ENCODE measurements at places on chromosomes 2 and 18.

DNA sequence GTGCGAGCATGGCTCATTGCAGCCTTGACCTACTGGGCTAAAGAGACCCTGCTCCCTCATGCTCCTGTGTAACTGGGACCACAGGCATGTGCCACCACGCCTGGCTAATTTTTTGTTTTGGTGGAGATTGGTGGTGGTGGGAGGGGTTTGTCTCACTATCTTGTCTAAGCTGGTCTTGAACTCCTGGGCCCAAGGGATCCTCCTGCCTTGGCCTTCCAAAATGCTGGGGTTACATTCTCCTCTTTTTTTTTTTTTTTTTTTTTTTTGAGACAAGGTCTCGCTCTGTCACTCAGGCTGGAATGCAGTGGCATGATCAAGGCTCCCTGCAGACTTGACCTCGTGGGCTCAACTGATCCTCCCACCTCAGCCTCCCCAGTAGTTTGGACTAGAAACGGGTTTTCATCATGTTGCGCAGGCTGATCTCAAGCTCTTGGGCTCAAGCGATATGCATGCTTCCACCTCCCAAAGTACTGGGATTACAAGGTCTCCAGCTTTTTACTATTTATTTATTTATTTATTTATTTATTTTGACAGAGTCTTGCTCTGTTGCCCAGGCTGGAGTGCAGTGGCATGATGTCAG, 238.3 kb downstream of the MYCN start:
- no peak for DNase-seq

- peak; percentile 68 for DNase-seq
These were observed 104.6 kb downstream of the TCF4 start for GRCh38 chr18:55483266-55483871.

DNA sequence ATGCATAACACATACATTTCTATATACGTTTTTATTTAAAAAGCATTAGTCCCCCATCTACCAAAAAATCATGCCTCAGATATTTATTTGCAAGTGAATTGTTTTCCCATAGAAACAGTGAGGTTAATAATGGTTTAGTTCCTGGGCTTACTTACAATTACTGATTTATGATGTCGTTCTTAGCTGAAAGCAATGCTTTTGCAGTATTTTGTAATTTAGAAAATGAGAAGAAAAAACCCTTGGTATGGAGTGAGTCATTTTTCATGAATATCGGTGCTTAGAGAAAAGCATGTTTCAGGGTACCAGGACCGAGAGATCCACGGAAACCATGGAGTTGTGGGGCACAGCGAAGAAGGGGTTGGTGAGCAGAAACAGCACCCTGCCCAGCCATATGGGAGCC, 12.0 kb upstream of the CDK15 start:
- DNase-seq = peak; percentile 77

DNA sequence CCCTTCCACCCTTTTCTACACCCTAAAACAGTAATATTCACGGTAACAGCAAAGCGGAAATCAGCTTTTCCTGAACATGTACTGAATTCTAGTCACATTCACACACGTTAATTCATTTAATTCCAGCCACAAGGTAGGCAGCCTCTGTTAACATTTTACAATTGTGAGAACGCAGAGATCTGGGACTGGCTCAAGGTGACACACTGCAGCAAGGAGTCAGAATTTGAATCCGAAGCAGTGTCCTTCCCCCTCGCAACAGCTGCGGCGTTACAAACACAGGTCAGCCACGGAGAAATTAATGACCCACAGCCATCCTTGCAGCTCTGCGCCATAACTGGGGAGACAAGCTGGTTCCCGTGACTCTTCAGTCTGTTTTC, 818 bp upstream of the SLC20A1 start:
- DNase-seq = no peak

GRCh38 chr18:52937840-52938239, 597.8 kb downstream of the DCC start:
- no peak for DNase-seq

DNA sequence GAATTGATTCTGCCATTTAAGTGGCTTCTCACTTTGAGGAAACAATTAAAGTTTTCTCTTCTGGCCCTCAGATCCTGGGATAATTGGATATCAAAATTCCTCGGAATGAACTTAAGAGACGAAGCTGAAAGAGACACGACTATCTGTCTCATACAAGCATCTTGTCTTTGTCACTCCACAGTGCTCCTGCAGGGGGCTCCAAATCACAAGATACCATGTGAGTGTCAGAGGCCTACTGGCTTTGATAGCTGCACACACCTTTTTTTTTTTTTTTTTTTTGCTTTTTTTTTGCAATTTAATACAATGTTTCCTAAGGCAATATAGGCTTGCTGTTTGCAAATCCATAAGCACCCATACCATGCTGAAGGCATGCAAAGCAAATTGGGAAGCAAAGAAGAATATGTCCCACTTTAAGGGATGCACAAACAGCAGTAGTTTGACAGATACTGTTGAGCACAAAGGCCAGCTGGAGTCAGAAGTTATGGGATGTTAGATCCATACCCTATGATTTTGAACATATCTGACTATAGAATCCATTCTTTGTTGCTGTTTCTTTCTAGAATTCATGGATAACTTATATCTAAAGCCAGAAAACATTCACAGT, 109.0 kb upstream of the CBLN2 start:
- peak; percentile 3 for DNase-seq

DNA sequence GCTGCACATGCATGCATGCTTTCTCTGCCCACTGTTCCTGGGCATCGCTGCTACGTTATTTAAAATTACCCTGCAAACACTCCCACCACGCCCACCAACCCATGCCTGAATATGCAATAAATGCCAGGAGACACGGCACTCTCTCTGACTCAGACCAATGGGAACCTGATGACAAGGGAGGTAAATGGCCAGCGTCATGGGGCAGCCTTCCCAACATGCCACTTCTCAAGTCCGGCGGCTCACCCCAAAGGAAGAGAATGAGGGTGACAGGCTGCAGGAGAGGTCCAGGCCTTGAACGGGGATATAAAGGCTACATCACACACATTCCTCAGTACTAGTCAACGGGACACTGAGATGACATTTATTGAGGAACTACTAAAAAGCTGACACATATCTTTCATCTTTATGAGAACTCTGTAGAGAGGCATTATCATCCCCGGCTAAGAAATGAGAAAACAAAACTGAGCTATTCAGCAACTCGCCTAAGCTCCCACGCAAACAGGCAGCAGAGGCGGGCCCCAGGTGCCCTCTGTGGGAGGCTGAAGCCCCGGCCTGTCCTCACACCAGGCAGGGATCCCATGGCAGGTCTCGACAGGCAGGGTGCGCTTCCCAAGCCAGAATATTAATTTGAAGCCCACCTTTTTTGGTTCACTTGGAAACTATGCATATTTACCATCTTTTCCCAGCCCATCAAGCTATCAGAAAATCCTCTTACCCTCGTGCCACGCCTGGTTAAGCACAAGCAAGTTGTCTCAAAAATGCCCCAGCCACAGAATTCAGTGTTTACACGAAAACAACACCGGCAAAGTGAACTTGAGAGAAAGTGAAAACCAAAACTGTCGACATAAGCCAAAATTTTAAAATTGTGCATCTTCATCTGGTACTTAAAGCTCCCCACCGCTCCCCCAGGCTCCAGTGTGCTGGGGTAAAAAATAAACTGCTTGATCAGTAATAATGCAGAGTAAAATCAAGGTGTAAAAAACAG, 166.3 kb downstream of the HDAC4 start:
- DNase-seq = no peak

GRCh38 chr2:72155151-72155550, 7.5 kb upstream of the CYP26B1 start:
- no peak for DNase-seq

DNA sequence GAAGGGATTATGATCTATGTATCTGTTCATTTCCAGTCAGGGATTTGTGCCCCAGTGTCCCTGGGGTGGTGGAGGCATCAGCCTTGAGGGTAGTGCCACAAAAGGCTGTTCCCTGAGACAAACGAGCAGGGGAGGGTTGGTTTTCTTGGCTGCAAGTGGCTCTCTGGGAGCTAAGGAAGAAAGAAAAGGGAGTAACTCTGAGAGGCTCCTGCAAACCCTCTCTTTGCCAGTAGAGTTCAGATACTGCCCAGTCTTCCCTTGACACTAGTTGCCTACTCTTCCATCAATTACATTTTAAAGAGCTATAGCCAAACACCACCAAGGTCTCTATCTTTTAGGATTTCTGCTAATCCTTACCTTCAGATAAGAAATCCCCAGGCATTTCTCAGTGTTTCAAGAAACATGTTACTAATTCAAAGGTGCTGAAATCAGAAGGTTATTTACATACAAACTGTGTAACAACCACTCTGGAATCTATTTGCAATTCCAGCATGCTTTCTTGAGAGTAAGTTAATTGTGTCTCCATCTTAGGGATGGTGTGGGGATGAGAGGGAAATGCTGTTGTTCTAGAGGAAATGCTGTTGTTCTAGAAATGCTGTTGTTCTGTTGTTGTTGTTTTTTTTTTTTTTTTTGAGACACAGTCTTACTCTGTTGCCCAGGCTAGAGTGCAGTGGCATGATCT, 18.7 kb upstream of the KCTD1 start:
- no peak for DNase-seq

DNA sequence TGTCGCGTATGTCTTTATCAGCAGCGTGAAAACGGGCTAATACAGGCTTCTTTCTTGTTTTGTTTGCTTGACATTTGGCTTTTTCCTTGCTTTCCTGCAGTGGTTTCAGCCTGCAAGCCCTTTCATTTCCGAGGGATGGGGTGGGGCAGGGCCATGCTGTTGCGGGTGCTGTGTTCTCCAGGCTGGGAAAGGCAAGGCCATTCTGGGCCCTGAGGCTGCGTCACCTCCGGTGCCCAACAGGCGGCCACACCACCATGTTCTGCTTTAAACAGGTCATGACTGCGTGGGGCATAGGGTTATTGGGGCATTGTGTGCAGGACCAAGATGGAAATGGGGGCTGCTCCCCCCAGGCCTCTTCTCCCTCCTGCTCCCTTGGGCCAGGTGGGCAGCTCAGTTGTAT, 38.6 kb upstream of the PLB1 start:
- DNase-seq = no peak

- no peak for DNase-seq
These were observed 78.3 kb downstream of the PDCL3 start for GRCh38 chr2:100641125-100641435.
